ENCODE measurements at places on chromosomes 4 and X. TPM values are rescaled to one million over a fixed set of nuclear protein-coding genes. Genes with fewer than 3 reads are reported as not detected.

Gene BEND2
- not detected for total RNA-seq

Gene PDCL2
- not detected for total RNA-seq

Gene GPR82
- not detected for total RNA-seq

Gene TMEM175
- total RNA-seq, result 30.1 TPM

Gene FOXO4
- total RNA-seq, result 2.2 TPM

Gene HMGB3
- total RNA-seq, result 39.8 TPM

- peak; percentile 96 for DNase-seq
These were observed 90.8 kb downstream of the IRF2 start for GRCh38 chr4:184383497-184384055.

- DNase-seq, result no peak
These were observed 27.9 kb downstream of the UGT2B4 start for GRCh38 chr4:69467797-69468196.

DNA sequence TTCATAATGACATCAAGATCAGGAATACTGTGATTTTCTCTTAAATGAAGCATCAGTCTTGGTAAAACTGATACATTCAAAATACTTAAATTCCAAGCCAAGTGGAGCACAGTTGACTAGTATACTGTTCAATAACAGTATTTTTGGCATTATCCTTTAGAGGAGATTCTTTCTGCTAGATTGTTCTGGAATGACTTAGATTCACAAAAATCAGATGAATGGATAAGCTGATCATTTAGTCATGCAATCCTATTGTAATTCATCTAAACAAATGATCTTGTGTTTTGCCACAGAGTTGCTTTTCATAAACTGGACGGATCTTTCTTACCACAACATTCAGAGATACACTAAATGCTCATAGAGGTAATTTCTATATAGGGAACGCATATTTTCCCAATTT, 232.0 kb downstream of the CXXC4 start:
- DNase-seq, result no peak

DNA sequence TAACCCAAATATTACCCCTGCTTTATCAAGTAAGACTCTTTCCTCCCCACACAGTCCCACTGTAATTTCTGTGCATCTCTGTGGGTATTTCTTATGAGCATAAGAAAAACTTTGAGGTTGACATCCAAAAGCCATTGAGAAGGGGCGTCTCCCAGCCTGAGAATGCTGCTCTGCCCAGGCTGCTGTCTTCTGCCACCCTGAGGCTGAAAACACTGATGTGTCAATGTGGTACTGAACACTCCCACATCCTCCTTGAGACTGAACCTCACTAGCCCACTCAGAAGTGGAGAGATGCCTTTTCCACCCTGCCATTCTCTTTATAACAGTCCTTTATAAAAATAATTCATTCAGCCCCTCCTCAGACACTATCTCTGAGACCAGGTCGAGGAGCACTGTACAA, 120.8 kb downstream of the SMIM20 start:
- DNase-seq, result no peak

- no peak for DNase-seq
These were observed 6.5 kb downstream of the HMGN5 start for GRCh38 chrX:81195259-81195658.

GRCh38 chr4:153750197-153750817, 9.5 kb downstream of the RNF175 start:
- peak; percentile 79 for DNase-seq

- peak; percentile 43 for DNase-seq
These were observed 1178.4 kb upstream of the PCDH7 start for GRCh38 chr4:29541757-29542156.

DNA sequence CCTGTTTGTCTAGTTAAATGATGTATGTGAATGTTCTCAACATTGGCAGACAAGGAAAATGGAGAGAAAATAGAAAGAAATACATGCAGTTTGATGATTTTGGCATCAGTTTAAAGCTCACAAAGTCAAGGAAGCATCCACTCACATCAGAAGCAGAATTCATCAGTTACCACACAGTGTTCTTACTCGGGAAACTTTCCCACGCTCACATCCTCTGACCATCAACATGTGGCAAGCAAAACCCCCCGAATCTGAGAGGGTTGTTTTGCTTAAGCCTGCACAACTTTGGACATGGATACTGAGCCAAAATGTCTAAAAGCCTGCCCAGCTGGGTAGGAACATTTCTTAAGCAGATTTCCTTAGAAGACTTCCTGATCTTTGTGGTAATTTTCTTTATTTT, 407.6 kb downstream of the ANKRD50 start:
- DNase-seq, result no peak

DNA sequence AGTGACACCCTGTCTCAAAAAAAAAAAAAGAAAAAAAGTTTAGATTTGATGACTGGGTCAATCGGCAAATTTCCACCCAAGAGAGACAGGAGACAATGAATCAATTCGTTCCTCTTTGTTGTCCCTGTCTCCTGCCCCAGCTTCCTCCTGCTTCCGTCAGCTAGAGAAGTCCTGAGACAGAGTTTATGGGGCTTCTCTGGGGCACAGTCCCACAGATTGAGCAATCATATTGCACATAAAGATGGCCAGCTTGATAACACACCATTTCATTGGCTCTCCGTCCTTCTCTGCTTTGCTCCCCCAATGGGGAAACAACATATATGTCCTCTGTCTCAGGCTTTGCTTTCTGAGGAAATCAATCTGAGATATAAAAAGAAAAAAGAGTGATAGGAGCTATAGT, 78.4 kb upstream of the FUNDC1 start:
- DNase-seq, result no peak

GRCh38 chr4:145545031-145545430, 63.4 kb downstream of the SMAD1 start:
- DNase-seq, result no peak

DNA sequence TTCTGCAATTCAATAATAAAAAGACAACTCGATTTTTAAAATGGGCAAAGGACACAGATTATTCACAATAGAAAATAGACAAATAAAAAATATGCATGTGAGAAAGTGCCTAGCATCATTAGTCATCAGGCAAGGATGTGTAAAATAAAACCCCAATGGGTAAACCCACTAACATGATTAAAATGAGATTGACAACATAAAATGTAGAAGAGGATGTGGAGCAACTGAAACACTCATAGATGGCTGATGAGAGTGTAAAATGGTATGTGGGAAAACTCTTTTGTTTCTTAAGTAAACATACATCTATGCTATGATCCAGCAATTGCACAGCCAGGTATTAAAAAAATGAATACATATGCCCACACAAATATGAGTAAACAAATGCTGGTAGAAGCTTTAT, 177.6 kb downstream of the IQCM start:
- peak; percentile 87 for DNase-seq

DNA sequence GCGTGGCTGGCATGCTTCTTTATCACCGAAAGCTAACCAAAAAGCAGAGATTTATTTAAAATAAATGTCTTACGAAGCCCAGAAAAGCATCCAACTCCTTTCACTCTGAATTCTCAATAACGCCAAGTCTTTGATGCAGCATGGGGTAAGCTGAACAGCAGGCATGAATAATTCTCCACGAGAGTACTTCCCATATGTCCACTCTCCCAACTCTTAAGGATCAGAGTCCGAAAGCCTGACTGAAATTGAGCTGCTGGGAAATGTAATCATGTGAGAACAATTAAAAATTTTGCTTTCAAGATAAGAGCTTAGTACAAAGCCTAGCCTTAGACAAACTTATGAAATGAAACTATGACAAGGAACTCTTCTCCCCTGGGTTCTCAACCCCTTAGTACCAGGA, 7.5 kb upstream of the SLC39A8 start:
- DNase-seq, result no peak
